ENCODE measurements at places on chromosomes 4 and X. TPM values are rescaled to one million over a fixed set of nuclear protein-coding genes. Genes with fewer than 3 reads are reported as not detected.

Gene POLA1
- total RNA-seq: 7.8 TPM

Gene MOSPD2
- 12.2 TPM for total RNA-seq

Gene GAGE2A
- not detected for total RNA-seq

GRCh38 chr4:161893566-161893965 lies 270.2 kb downstream of the FSTL5 start:
- no peak for DNase-seq

DNA sequence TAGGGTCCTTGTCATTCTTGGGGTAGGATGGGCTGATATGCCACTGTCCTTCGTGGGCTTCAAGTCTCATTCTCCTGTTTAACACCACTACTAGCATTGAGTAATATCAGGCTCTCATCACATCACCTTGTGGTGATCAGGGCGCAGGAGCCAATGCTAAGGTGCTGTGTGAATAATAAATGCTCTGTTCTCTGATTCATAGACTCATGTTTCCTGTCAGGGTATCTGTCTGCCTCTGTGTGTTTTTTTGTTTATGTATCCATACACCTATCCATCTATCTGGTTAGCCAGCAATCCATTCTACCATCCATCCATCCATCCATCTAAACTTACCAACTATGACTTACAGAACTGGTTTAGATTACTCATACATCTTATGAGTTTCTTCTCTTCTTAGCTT lies 525.1 kb upstream of the ATOH1 start:
- no peak for DNase-seq

DNA sequence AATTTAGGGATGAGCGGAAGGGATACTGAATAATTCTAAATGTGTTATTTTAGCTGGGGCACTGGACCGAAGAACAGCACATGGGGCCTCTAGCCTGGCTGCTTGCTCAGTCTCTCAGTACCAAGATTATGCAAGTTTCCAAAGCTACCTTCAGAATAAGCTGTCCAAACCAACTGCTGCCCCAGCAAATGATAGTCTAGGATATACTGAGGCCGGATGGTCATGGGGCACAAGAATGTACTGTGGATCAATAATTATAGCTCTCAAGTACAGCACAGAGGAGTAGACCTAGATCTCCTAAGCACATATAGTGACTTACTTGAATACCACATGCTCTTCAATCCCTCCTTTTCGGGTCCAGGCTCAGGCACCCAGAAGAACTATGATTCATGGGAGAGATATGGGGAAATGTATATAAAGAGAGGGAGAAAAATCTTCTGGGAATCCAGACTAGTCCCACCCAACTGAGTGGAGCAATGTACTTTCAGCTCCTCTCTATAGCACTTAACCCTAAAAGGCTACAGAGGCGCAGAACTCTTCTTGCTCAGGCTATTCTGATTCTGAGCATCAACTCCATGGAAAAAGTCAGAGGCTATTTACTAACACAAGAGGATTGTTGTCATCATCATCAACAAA lies 160.3 kb upstream of the GPC4 start:
- DNase-seq: no peak
